ENCODE measurements at places on chromosomes 16 and 17. TPM values are rescaled to one million over a fixed set of nuclear protein-coding genes. Genes with fewer than 3 reads are reported as not detected.

GRCh38 chr17:67470163-67470562 lies 93.1 kb downstream of the PITPNC1 start:
- no peak for DNase-seq

GRCh38 chr16:49747654-49748053 lies 108.3 kb downstream of the ZNF423 start:
- DNase-seq: no peak

DNA sequence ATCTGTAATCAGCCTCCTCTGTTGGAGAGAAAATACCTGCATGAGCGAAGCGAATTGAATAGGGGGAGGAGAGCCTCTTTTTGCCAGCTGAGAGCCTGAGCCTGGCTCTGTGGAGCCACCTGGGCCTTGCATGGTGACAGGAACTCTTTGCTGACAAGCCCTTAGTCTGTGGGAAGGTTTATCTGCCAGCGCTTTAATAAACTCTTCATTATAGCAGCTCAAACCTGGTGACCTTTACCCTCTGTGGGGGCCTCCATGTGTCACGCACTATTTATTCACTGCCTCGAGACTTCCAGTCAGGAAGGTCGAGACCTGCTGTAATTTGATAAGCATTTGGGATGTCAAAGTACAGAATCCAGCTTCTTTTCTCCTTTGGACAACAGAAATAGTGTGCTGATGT lies 282.6 kb downstream of the CBLN1 start:
- DNase-seq: no peak

GRCh38 chr17:49045376-49045775 lies 48.2 kb downstream of the IGF2BP1 start:
- DNase-seq: no peak

GRCh38 chr17:20920095-20920814 lies 122.6 kb downstream of the USP22 start:
- DNase-seq: no peak

- DNase-seq: no peak
These were observed 412 bp upstream of the ADGRG3 start for GRCh38 chr16:57667526-57668262.

DNA sequence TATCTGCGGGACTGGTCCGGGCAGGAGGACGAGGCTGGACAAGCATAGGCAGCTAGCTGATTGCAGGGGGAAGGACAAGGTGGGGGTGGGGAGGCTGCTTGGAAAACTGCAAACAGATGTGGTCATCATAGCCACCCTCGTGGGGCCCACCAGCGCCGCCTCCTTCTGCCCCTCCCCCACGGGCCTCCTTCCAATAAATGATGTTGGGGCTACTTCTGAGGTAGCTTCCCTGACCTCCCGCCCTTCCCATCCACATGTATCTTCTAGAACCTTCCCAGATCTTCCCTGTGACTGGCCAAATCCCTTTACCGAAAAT lies 12.3 kb upstream of the CDC42EP4 start:
- no peak for DNase-seq

GRCh38 chr17:48893646-48894508 lies 1.3 kb downstream of the ATP5MC1 start:
- no peak for DNase-seq

GRCh38 chr17:57360266-57360665 lies 103.9 kb downstream of the MSI2 start:
- no peak for DNase-seq

DNA sequence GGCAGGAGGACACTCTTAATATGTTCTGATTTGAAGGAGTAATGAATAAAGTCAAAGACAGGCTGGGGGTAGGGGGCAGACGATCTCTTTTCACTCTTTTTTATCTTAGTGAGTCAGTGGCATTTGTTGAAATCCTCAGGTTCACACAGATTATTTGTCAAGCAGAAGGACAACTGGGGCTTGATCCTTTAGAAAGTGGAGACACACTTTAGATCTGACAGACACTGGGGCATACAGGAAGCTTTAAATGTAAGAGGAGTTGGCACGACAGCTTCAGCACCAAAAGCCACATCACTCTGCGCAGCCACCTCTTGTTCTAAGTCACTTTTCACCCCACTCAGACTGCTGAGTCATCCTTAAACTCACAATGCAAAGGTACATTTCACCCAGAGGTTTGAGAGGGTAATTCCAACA lies 121.5 kb downstream of the STXBP4 start:
- peak; percentile 73 for DNase-seq

- no peak for DNase-seq
These were observed 737.5 kb downstream of the WWOX start for GRCh38 chr16:78836802-78837491.

DNA sequence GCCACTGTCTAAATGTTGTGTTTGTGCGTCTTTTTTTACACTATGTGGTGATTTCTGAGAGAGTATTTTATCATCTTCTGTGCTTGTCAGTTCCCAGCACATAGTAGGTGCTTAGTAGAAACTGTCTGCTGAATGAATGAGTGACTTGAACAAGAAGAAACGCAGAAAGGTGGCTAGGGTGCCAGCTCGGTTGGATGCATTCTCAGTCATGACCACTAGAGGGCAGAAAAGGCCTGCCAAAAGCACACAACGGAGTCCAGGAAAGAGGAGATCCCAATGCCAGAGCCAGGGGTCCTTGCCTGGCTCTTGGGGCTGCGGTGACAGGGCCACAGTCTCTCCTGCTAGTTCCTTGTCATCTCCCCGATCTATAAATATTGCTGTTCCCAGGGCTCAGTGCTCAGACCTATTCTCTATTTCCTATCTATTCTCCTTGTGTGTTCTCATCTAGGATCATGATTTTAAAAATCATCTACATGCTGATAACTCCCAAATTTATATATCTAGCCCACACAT lies 57.3 kb upstream of the CCL1 start:
- DNase-seq: peak; percentile 71

DNA sequence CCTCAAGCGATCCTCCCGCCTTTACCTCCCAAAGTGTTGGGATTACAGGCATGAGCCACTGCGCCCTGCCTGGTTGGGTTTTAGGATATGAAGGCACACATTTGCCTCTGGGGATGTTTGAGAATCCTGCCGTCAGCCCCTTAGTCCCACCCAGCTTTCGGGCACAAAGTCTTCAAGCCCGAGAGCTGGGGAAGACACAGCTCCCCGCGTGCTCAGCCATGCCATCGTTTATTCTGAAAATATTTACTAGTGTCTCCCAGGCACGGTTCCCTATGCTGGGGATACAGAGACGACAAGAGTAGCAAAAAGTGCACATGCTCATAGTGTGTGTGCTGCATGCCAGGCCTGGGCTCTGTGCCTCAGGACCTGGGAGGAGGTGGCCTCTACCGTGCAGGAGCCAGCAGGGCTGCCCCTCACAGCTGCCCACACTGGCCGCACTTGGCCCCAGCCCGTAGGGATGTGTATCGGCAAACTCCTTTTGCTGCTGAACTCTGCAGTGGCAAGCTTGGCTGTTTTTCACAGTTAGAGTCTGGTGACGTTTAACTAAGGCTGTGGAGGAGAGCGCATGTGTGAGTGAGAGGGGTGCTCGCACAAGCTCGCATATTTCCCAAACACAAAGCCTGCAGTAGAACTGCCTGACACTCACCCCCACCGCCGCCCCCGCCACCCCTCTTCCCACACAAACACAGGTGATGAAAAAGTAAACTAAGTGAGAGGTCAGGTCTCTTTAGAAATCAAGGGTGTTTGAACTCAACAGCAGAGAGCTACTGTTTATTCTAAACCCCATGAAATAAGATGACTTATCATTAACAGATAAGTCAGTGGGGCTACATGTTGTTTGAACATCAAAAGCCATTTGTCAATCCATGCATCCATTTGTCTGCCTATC lies 266.4 kb downstream of the MRTFB start:
- no peak for DNase-seq

- DNase-seq: no peak
These were observed 31.0 kb downstream of the NGFR start for GRCh38 chr17:49525831-49526741.

DNA sequence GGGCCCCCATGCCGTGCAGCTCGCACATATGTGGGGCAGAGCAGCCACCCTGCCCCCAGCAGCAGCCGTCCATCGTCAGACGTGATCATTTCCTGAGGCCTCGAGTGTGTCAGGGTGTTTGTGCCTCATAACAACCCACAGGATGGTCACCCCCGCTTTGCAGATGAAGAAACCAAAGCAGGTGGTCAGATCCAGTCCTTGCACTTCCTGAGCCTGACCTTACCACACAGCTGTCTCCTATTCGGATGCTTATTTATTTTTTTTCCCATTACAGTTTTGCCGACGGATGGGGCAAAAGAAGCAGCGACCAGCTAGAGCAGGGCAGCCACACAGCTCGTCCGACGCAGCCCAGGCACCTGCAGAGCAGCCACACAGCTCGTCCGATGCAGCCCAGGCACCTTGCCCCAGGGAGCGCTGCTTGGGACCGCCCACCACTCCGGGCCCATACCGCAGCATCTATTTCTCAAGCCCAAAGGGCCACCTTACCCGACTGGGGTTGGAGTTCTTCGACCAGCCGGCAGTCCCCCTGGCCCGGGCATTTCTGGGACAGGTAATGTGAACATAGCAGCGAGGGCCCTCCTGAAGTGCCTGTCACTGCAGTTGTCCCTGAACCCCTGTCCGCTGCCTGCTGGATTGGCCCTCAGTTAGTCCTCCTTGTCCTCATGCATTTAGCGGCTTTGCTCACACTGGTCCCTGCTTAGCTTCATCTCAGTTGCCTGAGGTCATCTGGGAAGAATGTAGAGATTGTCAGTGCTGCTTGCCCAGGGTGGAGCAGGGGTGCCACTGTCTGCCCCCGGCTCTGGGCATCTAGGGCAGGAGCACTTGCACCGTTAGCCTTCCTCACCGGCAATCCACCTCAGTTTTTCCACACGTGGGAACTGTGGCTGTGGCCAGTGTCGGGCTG lies 1.4 kb downstream of the MPG start:
- DNase-seq: no peak

- no peak for DNase-seq
These were observed 121.8 kb downstream of the CYLD start for GRCh38 chr16:50863644-50864144.

DNA sequence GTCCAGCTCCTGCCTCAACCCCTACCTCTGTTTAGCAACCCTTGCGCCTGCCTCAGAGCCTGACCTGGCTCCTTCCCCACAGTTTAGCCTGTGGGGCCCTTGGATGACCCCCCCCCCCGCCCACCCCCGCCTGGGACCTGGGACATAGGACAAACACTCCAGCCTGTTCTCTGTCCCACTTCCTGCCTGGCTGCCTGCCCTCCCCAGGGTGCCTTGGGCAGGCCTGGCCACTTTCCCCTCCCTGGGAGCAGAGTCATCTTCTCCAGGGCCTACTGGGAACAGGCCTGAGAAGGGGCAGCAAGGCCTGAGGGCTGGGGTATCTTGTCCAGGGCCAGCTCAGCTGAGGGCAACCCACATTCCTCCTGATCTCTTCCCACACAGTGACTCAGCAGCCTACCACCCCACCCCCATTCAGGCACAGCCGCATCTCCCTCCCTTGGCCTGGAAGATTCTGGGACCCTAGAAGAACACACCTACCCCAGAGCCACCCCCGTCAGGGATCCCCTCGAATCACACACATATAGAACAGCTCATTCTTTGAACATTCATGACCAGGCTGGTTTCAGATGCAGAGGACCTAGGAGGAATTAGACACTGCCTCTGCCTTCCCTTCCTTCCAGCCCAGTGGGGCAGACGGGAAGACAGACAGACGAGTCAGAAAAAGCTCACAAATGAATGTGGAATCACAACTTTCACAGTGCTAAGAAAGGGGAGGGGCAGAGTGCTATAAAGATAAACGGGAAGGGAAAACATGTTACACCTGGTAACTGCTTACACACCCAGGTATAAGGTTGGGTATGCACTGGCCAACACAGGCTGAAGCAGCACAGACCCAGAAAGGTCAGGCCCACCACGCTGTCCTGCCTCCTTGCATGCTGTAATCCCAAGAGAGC lies 6.0 kb downstream of the FHOD1 start:
- DNase-seq: no peak

DNA sequence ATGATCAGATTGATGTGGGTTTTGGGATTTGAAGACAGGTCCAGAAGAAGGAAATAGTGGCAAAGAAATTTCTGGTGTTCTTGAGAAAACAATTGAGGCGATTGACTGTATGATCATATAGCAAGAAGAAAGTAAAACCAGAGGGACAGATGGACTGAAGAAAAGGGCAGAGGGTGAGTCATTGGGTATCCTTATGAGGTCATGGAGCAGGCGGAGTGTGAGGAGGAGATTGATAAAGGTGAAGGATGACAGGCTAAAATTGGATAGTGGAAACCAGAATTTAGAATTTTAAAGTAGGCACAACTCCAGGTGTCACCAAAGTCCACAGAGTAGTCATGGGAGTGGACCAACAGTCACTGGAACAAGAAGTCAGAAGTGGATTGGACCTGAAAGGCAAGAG lies 1.4 kb upstream of the KRT28 start:
- no peak for DNase-seq

DNA sequence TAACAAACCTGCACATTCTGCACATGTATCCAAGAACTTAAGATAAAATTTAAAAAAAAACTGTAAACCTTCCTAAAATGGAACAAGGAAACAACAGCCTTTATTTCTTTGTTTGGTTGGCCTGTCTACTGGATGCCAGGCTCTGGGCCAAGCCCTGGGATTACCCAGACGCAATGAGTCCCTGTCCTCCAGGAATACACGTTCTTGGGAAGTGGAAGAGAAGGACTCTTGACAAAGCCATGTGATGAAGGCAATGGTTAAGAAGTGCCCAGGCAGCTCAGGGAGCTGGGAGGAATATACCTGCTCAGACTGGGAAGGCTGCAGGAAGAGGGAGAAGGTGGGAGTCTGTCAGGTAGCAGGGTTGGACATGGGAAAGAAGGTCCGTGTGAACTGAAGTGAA lies 115.4 kb downstream of the AXIN2 start:
- no peak for DNase-seq

- no peak for DNase-seq
These were observed 127.9 kb upstream of the HS3ST3A1 start for GRCh38 chr17:13729466-13730134.

- DNase-seq: no peak
These were observed 2.9 kb downstream of the SPATA32 start for GRCh38 chr17:45258981-45259380.

- DNase-seq: no peak
These were observed 327.3 kb upstream of the CDH8 start for GRCh38 chr16:62363501-62363900.

- peak; percentile 35 for DNase-seq
These were observed 2.0 kb upstream of the RAP1GAP2 start for GRCh38 chr17:2794111-2794803.

Gene ZNF200
- 4.6 TPM for total RNA-seq

Gene PRSS53
- 1.6 TPM for total RNA-seq

Gene IL34
- total RNA-seq: under 0.01 TPM

Gene MIEN1
- 16.7 TPM for total RNA-seq

Gene KCNJ18
- not detected for total RNA-seq

Gene METTL9
- total RNA-seq: 125 TPM

Gene C16orf95
- total RNA-seq: 3.0 TPM

Gene HNF1B
- total RNA-seq: under 0.01 TPM

Gene TM4SF5
- total RNA-seq: not detected

Gene P2RX1
- 160 TPM for total RNA-seq

Gene ASB16
- not detected for total RNA-seq

Gene MT1M
- total RNA-seq: not detected
